ENCODE measurements at places on chromosomes 5 and 9. TPM values are rescaled to one million over a fixed set of nuclear protein-coding genes. Genes with fewer than 3 reads are reported as not detected.

Gene EPB41L4B
- total RNA-seq, result 0.36 TPM

Gene ZNF483
- 15.5 TPM for total RNA-seq

Gene ORM1
- total RNA-seq, result not detected

Gene OR13C2
- not detected for total RNA-seq

Gene GABRA6
- not detected for total RNA-seq

Gene IFNW1
- total RNA-seq, result not detected

- H3K27me3 ChIP-seq, result no peaks in the 10 kb centered on the region
- DNase-seq, result no peak
- no peak overlapping the region for H3K27ac ChIP-seq
- H3K4me3 ChIP-seq, result no peak overlapping the region
These were observed 125.4 kb downstream of the ARHGEF28 start for GRCh38 chr5:73751254-73751914.

DNA sequence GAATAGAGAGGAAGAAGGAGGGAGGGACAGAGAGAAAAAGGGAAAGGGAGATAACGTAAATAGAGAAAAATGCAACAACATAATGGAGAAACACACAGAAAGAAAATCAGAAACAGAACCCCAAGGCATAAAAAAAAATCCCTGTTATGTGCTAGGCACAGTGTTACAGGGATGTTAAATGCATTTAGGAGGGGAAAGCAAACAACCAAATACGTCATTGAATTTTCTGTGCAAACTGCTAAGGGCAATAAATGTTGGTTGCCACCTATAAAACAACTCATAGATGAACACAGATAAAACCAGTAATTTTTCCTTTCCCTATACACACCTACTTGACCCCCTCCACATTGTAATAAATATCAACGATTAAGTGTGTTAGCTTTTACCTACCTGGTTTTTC lies 51.3 kb upstream of the ASTN2 start:
- H3K4me1 ChIP-seq, result no peaks in the 10 kb centered on the region
- no peak overlapping the region for H3K4me3 ChIP-seq
- DNase-seq, result no peak

- no peaks in the 10 kb centered on the region for H3K27me3 ChIP-seq
- H3K4me3 ChIP-seq, result no peak overlapping the region
- no peak overlapping the region for H3K27ac ChIP-seq
- no peak for DNase-seq
- no peaks in the 10 kb centered on the region for H3K36me3 ChIP-seq
These were observed 33.0 kb downstream of the NDUFA8 start for GRCh38 chr9:122126331-122127261.

DNA sequence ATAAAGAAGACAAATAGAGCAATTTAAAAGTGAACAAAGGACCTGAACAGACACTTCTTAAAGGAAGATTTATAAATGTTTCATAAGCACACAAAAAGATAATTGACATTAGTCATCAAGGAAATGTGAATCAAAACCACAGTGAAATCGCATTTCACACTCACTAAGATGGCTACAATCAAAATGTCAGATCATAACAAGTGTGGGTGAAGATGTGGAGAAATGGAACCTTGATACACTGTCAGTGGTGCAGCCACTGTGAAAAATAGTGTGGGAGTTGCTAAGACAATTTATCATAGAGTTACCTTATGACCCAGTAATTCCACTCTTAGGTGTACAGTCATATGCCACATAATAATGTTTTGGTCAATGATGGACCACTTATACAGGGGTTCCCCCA lies 54.5 kb upstream of the HTR4 start:
- no peaks in the 10 kb centered on the region for H3K36me3 ChIP-seq
- no peak for DNase-seq
- H3K27me3 ChIP-seq, result no peaks in the 10 kb centered on the region
- no peaks in the 10 kb centered on the region for H3K4me1 ChIP-seq

GRCh38 chr9:86854898-86855523 lies 92.3 kb downstream of the GAS1 start:
- no peak overlapping the region for H3K27ac ChIP-seq
- H3K4me1 ChIP-seq, result no peaks in the 10 kb centered on the region
- DNase-seq, result no peak

GRCh38 chr9:13993632-13994185 lies 320.2 kb downstream of the NFIB start:
- no peak overlapping the region for H3K4me3 ChIP-seq
- H3K36me3 ChIP-seq, result no peaks in the 10 kb centered on the region
- H3K27me3 ChIP-seq, result no peaks in the 10 kb centered on the region
- no peak for DNase-seq
- no peak overlapping the region for H3K27ac ChIP-seq
- no peaks in the 10 kb centered on the region for H3K4me1 ChIP-seq

GRCh38 chr5:133249593-133249992 lies 197.8 kb downstream of the HSPA4 start:
- H3K27ac ChIP-seq, result no peak overlapping the region
- no peaks in the 10 kb centered on the region for H3K36me3 ChIP-seq
- no peaks in the 10 kb centered on the region for H3K4me1 ChIP-seq

DNA sequence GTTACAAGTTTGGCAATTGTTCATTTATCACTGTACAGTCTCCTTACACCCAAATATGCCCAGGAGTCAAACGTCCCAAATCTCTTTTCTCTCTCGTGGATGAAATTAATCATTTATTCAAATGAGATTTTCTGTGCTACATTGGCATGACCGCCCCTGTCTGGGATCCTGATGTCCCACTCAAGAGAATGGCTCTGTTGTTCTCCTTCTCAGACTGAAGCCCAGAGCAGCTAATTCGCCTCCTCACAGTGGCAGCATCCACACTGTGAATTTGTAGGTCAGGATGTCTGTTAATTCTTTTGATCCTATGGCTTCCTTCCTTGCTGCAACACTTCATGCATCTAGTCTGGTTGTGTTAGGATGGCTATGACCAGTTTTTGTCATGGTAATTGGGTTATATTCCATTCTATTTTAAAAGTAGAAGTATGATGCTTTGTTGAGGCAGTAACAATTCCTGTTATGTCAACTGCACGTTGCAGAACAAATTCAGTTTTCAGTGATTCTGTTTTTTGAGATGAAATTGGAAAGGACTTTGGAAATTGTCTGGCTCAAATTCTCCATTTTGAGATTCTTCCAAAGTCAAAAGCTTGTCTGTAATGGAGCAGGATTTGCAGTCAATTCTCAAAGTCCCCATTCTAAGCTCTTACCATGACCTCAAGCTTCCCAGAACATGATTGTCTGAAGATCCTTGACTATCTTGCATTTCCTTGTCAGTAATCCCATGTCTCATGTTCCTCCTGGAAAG lies 141.5 kb upstream of the GAS1 start:
- no peaks in the 10 kb centered on the region for H3K27me3 ChIP-seq
- no peaks in the 10 kb centered on the region for H3K36me3 ChIP-seq
- H3K4me3 ChIP-seq, result no peak overlapping the region
- no peak for DNase-seq
- no peaks in the 10 kb centered on the region for H3K4me1 ChIP-seq

DNA sequence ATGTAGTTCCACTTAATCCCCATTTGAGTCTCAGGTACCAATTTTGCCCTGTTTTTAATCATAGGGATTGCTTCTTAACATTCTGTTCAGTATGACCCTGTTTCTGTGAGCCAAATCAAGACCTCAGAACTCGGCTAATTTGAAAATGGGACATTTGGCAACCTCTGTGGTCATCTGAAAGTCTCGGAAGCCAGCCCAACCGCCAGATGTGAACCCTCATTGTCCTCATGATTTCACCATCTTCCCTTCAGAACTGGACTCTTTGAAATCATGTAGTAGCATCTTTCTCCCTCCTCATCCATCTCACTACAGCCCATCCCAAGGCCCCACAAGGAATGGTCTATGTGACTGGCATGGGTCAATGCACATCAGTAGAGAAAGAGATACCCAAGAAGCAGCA lies 88.9 kb downstream of the S1PR3 start:
- no peak overlapping the region for H3K4me3 ChIP-seq
- no peaks in the 10 kb centered on the region for H3K4me1 ChIP-seq
- H3K27me3 ChIP-seq, result peaks cover 7% of the 10 kb centered on the region
- DNase-seq, result no peak

DNA sequence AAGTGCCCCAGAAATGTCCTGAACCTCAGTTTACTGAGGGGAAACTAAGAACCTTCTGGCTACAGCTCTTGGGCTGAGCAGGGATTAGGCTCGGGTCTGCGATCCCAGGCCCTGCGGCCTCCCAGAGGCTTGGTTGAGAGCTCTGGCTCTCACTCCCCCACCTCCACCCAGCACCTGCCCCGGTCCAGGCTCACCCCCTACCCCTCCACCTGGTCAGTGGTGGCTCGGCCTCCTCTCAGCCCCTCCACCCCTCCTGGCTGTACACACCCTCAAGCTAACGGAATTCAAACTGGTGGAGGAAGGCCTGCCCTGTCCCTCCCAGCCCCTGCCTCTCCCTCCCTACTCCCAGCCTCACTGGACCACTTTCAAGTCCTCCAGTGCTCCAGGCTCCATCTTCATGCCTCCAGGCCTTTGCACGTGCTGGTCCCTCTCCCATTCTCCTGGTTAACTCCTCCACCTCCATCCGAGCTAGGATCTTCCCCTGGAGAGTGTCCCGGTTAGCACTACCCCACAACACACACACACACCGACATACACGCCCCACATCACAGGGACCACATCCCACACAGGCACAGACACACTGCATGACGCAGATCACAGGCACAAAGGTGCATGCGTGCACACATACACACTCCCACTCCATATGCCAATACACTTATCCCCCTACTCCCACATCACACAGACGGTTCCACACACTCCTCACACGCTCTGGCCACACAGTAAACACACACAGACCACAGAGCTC lies 130.9 kb downstream of the C9orf50 start:
- peak; percentile 76 for DNase-seq
- peak overlapping the region; percentile 33 for H3K27ac ChIP-seq
- H3K27me3 ChIP-seq, result no peaks in the 10 kb centered on the region

DNA sequence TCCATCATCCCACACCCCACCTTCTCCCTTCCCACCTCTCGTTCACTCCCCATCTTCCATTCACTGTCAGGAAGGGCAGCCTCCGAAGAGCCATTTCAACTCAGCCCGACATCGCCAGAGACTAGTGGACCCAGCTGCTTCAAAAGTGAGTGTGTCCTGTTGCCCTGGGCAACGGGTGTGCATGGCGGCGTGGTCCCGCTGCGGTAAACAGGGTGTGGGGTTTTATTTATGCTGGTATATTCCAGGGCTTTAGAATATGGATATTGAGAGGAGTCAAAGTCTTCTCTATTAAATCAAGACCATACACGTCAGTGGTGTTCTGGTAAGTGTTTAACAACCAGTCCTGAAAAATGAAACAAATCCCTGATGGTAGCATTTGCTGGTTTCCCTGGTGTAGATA lies 274.5 kb downstream of the MAST4 start:
- no peaks in the 10 kb centered on the region for H3K4me1 ChIP-seq
- no peaks in the 10 kb centered on the region for H3K27me3 ChIP-seq
- no peak for DNase-seq
- H3K36me3 ChIP-seq, result no peaks in the 10 kb centered on the region

DNA sequence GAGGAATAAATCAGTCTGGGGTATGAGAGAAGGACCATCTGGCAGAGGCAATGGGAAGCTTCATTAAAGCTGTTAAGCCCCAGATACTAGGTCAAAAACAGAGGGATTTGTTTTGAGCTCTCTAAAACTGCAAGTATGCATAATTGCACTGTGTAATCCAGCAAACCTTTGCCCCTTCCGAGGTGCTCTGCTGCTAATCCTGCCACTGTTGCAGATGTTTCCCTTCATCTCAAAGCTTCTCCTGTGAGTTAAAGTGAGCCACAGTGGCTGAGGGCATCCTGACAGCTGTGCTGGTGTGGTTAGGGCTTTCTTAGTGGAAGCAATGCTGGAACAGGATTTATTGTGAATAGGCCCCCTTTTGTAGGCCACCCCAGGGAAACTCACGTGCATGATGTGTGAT lies 160.3 kb upstream of the TRPC7 start:
- no peak for DNase-seq
- no peaks in the 10 kb centered on the region for H3K27me3 ChIP-seq
- H3K27ac ChIP-seq, result no peak overlapping the region
- H3K4me1 ChIP-seq, result no peaks in the 10 kb centered on the region

- H3K4me3 ChIP-seq, result no peak overlapping the region
- peaks cover 6% of the 10 kb centered on the region for H3K4me1 ChIP-seq
- no peak for DNase-seq
- no peaks in the 10 kb centered on the region for H3K27me3 ChIP-seq
- no peak overlapping the region for H3K27ac ChIP-seq
- no peaks in the 10 kb centered on the region for H3K36me3 ChIP-seq
These were observed 53.6 kb downstream of the CCNH start for GRCh38 chr5:87359106-87359505.

DNA sequence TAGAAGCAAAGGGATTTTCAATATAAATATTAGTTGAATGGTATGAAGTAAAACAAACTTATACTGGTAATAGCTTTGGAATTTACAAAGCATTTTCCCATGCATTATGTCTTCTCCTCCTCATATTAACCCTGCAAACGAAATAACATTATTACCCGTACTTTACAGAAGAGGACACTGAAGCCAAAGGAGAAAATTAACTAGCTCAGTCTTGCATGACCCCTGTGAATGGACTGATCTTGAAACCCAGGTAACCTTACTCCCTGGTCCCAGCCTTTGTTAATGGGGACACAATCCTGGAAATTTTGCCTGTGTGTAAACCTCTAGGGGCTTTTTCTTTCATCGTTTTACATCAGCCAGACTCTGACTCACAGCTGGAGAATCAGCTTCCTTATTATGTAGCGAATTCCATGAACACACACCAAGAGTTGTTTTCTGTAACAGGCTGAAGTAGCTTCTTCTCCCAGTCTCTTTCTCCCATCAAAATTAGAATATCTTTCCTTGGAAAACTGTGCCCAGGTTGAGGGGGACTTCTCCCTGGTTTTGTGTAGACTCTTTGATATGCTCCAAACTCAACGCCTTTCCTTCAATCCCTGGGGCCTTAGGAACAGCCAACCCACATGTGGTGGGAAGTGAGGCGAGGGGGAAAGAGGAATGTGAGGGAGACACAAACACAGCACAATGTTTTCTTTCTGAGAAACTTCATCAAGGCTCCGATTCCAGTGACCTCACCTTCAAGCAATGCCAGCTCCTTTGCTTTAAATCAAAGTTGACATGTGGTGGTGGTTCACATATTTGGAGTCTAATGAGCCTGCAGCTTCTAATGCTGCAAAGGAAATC lies 480.9 kb upstream of the PAPPA start:
- DNase-seq, result no peak
- H3K27me3 ChIP-seq, result no peaks in the 10 kb centered on the region
- no peaks in the 10 kb centered on the region for H3K4me1 ChIP-seq

DNA sequence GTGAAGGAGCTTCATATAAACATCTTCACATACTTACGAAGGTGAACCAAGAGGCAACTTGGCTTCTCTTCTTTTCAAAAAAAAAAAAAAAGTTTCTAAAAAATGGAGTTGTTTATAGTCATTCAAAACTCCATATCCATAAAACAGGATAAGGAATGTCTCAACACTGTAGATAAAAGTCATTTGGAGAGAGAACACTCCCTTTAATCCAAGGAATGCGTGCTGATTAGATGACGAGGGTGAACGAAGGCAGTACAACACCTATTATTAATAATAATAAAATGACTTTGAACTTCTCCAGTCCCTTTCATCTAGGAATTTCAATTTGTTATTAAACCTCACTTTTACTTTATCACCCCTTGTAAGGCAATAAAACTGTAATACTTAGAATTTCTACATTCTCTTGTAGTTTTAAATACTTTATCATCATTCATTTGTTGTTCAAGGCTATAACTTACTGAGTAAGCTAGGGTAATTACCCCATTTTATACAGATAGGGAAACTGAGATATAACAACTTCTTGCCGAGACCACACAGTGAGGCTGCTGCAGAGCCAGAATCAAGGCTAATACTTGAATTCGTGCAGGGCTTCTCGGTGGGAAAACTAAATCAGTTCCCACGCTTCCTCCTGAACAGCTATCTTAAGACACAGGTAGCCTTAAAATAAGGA lies 377.1 kb downstream of the EFNA5 start:
- H3K4me3 ChIP-seq, result no peak overlapping the region
- no peaks in the 10 kb centered on the region for H3K36me3 ChIP-seq
- no peaks in the 10 kb centered on the region for H3K27me3 ChIP-seq
- no peaks in the 10 kb centered on the region for H3K4me1 ChIP-seq
- no peak for DNase-seq
- no peak overlapping the region for H3K27ac ChIP-seq
